ENCODE measurements at places on chromosomes 1 and 21.

GRCh38 chr1:110053552-110054428 is 16.7 kb downstream of the ALX3 start:
- peak; percentile 40 for DNase-seq

GRCh38 chr21:30463713-30464112 is 16.5 kb downstream of the KRTAP19-1 start:
- no peak for DNase-seq

DNA sequence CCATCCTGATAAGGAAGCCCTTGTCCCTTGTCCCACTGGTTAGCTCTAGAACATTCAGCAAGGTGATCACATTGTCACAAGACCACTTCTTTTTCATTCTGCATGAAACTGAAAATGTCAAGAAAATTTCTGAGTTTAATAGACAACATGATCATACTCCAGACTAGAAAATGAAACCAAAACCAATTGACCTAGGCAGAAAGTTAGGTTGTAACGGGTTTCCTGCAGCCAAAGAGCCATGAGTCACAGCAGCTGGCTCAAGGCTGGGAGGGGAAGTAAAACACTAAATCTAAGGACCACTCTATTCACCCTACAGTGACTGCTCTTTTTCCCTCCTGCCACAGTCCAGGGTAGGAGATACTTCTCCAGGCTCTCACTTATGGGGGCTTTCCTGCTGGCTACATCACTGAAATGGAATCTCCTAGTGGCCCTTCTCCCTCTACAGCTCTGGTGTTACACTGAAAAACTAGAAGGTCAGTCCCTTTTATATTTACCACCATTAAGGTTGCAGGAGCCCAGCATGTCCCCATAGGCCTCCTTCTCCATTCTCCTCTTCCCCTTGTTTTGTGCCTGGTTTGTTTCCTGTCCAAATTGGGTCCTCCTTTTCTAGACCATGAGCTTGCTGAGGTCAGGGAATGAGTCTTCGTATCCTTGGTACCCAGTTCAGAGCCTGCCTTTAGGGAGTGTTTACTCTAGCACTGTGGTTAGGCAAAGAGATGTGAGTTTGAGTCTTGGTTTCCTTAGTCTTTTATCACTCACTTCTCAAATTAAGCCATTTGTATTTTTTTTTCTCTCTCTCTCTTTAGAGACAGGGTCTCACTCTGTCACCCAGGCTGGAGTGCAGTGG is 236.5 kb upstream of the JUN start:
- DNase-seq: peak; percentile 8

GRCh38 chr1:201737352-201738060 is 91.5 kb upstream of the IPO9 start:
- DNase-seq: no peak

DNA sequence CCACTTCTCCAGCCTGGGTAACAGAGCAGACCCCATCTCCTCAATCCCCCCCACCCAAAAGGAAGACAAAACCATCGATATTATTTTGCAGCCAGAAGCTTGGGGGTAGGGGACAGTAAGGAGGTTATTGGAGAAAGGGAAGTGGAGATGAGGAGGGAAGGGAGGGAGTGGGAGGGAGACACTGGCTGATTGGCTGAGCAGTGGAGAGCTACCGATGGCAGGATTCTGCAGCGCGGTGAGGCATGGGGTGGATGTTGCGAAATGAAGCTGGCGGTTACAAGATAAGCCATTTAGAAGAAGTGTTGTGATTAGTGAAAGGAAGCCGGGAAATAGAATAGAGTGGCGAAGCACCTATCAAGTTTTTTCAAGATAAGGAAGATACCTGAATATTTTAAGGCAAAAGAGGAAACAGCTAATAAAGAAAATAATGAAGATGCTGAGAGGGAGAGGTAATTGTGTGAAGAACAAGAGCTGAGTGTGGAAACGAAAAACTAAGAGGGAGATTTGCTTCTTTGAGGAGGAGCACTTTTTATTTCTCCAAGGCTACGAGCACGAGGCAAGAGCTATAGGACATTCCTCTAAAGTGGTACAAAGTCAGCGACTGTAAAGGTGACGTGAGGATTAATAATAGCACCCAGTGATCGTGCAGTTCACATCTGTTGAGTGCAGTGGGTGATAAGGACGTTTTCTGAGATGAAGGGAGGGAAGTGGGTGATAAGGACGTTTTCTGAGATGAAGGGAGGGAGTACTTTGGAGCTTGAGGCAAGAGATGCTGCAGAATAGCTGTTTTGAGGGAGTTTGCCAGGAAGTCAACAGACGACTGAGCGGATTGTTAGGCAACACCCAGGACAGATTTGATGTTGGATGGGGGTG is 103.2 kb upstream of the KIF26B start:
- no peak for DNase-seq

DNA sequence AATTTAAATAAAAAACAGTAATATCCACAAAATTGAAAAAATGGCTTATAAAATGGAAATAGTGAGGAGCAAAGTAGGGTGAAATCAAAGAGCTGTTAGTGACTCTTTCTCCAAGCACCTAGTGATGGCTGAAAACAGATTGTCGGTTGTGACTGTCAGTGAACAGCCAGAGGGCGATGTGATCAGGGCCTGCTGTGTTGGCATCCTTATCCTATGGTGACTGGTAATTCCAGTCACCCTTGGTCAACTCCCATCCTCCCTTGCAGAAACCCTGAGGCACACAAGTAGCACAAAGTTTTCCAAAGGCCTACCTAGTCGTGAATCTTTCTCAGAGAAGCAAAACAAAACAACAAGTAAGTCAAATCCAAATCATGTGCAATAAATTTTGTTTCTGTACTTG is 599.8 kb upstream of the CXADR start:
- DNase-seq: no peak

DNA sequence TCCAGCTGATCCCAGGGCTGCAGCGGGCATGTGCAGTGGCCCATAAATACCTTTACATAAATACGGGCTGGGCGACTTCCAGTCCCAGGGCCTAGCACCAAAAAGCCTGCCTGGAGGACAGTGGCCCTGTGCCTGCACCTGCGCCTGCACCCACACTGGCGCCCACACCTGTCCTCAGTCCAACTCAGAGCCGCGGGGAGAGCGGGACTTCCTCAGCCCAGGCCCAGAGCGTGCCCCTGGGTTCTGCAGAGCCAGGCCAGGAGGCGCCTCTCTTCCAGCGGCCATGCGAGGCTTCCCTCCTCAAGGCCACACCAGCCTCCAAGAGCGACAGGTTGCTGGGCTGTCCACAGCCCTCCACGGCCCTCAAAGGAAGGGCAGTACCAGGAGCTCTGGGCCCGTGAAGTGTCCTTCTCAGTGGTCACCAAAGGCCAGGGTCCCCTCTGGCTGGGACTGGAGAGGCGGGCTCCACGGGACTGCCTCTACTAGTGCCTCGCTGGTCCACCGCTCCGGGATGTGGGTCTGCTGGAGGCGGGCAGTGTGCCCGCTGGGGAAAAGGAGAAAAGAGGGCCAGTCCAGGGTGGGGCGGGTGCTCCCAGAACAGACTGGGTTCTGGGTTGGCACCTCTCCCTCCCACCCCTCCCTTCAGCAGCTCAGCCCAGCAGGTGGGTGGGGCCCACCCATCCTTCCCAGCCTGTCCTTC is 35.7 kb downstream of the ARHGEF16 start:
- DNase-seq: no peak

DNA sequence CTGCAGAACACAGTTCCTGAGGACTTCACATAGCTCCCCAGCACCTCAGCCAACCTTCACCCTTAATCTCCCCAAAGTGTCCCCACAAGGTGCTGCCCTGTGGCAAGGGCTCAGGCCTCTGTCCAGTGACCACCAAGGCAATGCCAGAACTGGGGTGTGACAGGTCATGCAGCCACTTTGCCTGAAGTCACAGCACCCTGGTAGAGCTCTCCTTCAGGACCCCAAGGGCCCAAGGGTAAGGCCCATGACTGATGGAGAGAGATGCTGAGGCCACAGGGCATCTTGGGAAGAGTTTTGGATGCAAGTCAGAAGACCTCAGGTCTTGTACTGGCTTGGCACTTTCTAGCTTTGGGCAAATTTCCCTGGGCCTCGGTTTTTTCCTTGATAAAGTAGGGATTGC is 783 bp upstream of the FCMR start:
- no peak for DNase-seq
